Tongue (tissue), 3 donors: ENCODE measurements at places on chromosomes 6 and 20. TPM values are rescaled to one million over a fixed set of nuclear protein-coding genes. Genes with fewer than 3 reads are reported as not detected.

DNA sequence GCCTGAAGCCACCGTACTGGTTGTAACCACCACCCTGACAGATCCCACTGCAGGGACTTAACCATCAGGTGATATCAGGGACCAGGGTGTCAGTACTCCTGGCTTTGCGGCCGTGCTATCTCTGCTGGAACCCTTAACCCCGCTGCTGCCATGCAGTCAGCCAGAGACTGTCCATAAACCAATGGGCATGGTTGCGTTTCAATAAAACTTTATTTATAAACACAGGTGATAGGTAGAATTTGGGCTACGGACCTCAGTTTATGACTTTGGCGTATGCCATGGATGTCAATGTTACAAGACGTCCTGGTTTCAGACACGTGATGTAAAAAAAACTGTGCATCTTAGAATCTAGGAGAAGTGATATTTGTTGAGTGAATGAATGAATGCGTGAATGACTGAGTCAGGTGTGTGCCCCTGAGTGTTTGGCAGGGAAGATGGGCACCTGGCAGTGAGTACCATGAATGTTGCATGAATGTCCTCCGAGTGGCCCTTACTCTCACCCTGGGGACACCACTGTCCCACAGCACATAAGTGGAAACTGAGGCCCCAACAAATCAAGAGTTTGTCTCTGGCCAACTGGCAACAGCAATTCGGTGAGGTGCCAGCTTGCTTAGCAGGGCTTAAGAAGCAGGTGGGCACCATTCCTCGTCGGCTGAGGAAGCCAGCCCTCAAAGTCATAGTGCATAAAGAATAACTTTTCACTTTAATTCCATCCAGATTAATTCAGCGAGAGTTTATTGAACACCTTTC lies 64.0 kb upstream of the APCDD1L start:
- DNase-seq, result no peak

DNA sequence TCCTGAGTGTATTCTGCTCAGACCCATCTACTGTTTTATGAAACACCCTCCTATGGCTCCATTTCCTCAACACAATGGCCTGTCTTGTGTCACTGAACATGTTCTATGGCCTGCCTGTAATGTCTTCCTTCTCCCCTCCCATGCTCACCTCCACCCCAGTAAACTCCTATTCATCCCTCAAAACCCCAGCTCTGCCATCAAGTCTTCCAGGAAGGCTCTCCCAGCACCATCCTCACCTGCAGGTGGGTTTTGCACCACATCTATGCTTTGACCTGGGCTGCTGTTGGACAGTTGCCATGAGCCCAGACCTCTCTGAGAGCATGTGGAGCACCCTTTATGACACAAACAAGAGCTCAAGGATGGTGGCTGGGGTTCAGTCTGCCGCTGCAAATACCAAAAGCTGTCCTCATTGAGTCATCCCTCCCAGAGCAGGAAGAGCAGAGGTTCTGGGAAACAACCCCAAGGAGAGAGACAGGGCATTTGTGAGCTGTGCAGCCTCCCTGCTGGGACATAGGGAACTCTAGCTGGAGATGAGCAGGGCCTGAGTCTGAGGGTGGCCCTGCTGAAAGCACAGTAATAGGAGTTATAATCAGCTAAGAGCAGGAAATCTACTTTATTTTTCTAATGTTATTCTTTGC lies 93.8 kb upstream of the CD93 start:
- no peak for DNase-seq

DNA sequence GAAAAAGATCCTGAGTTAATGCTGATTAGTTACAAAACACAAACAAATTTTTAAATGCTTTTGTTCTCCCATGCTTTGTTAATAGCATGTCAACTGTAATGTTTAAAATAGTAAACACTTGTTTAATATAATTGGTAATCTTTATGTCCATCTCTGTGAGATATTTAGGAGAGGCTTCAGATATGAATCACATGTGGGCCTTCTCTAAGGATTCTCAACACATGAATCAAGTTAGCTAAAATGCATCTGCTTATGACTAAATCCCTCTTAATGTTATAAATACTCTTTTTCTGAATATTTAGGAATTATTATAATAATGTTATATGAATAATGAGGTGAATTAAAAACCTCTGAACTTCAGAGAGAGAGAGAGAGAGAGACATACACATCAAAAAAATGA lies 345.9 kb upstream of the MANEA start:
- DNase-seq, result no peak

GRCh38 chr6:33433544-33434191 lies 13.8 kb downstream of the SYNGAP1 start:
- peak; percentile 82 for DNase-seq

DNA sequence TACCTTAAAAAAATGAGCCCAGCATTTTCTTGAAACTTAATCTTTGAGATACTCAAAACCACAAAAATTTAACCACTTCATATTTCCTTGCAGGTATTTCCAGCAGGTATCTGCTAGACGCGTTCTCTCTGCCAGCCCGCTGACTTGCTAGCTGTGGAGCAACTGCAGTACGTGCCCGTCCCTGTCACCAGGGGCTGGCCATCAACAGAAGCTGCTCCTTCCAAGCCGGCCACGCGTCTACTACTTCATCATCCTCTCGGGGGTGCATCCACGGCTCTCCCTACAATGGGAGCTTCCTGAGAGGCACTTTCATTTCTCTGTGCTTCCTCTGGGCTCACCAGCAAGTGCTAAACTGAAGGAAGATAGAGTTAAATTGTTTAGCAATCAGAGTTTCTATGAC lies 132.4 kb downstream of the DTNBP1 start:
- no peak for DNase-seq

DNA sequence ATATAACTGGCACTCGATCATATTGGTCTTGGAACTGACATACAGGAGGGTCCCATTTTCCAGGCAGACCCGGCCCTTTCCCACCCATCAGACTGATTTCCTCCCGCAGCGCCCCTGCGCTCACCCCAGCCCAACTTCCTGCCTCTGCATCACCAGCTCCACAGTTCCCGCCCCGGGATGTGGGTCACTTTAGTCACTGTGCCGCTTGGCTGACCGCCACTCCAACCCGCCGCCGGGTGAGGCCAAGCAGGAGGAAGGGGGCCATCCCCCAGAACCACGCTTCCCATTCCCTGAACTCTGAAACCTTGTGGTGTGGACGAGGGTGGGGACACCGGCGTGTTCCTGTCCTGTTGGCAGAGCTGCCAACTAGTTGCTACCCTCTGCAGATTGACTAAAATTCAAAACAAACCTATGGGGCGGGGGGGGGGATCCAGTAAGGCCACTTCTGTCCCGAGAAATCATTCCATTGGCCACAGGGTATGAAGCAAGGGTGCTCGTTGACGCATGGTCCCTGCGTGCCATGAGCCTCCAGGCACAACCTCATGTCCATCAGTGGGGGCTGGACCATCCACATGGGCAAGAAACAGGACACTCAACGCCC lies 12.3 kb downstream of the TGM2 start:
- peak; percentile 77 for DNase-seq

- no peak for DNase-seq
Measured at GRCh38 chr6:168734523-168734922, 293.5 kb downstream of the SMOC2 start.

DNA sequence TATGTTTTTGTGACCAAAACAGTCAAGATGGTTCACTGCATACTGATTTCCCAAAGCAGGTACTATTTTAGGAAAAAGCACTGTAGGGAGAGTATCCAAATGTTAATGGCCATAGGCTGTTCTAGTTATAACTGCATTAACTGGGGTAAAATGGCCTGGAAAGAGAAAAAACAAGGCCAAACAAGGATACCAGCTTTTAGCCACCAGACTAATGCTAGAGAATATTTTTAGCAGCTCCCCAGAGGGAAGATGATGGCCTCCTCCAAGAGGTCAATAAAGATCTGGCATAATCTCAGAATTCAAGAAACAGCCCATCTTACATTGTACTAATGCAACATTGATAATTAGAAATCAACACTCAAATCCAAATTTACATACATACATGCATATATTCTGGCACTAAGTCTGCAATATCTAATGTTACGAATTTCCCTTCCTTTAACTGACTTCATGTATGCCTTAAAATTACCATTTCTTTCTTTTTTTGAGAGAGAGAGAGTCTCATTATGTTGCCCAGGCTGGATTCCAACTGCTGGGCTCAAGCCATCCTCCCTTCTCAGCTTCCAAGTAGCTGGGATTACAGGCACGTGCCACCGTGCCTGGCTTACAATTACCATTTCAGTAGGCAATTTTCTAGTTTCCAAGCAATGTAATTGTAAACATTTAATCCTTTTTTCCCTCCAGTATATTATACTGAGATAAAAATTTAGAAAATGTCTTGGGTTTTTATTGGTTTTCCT lies 9.3 kb downstream of the COX7A2 start:
- DNase-seq, result peak; percentile 77

DNA sequence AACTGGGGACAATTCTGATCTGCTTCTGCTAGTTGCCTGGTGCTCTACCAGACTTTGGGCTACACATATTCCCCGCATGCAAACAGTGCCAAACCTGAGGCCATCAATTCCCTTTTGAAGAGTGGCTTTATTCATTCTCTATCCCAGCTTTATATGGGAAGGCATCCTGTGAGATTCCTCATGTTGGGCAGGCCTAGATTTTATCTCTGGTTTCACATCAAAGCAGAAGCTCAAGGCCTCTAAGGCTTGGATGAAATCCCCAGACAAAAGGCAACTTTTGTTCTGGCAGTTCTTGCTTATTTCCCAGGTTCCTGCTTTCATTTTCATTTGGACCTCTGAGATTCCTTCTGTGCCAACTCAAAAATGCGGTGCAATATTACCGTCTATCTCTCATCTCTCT lies 648.8 kb downstream of the QKI start:
- no peak for DNase-seq

GRCh38 chr20:1287787-1288569 lies 21.9 kb downstream of the SNPH start:
- no peak for DNase-seq

Gene ZSCAN23
- 7.3 TPM for total RNA-seq

Gene SKIC2
- total RNA-seq, result 30.6 TPM

Gene STMND1
- not detected for total RNA-seq

Gene HLA-DRB5
- total RNA-seq, result 0.31 TPM

Gene LAMA2
- 320 TPM for total RNA-seq

Gene BPIFA2
- not detected for total RNA-seq

Gene ZSCAN16
- 3.5 TPM for total RNA-seq
